ENCODE measurements at places on chromosomes 11 and 22. TPM values are rescaled to one million over a fixed set of nuclear protein-coding genes. Genes with fewer than 3 reads are reported as not detected.

YPEL1 gene
- 5.4 TPM for total RNA-seq

DNA sequence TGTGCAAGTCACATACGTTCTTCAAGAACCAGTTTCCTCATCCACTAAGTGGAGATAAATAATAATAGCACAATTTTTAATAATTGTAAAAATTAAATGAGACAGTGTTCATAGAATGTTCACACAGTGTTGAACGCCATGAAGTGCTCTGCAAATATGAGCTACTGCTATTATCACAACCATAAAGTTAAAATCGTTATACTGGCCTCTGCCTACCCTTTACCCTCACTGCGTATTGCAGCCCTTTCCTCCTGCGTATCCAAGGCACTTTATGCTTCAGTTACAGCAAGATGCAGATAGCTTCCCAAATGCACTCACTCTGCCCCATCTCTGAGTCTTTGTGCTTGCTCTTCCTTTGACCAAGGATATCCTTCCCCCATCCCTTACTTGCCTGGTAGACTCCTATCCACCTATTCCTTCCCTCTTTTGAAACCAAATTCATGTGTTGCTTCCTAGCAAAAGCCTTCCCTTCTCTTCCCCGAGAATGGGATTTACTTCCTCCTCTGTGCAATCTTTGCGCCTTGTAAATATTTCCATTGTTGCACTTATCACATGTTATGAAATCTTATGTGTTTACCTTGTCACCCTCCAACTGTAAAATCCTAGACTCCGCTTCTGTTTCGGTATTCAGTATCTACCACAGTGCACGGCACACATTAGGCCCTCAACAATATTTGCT, 196.9 kb downstream of the ADAMTS15 start:
- DNase-seq = no peak

LTO1 gene
- 25.3 TPM for total RNA-seq

MACROD1 gene
- 18.3 TPM for total RNA-seq

- no peak for DNase-seq
Measured at GRCh38 chr22:38984224-38984623, 2.1 kb downstream of the APOBEC3B start.

DNA sequence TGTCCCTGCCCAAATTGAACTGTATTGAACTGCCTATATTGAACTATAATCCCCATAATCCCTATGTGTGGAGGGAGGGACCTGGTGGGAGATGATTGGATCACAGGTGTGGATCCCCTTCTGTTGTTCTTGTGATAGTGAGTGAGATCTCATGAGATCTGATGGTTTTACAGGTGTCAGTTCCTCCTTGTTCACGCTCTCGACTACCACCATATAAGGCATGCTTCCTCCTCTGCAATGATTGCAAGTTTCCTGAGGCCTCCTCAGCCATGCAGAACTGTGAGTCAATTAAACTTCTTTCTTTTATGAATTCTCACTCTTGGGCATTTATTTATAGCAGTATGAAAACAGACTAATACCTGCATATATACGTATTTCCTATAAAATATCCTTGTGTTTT, 206.5 kb upstream of the PDGFD start:
- DNase-seq = no peak

HTR3A gene
- total RNA-seq = 4.1 TPM

GRCh38 chr11:113091481-113091780, 130.2 kb downstream of the NCAM1 start:
- no peak for DNase-seq

All from H9 (cell line).